Activated naive CD8-positive, alpha-beta T cell treated with anti-CD3 and anti-CD28 coated beads, Interleukin-2, amount 10 ng/mL, durations not matched to agents 7 days and 5 days (primary cell): ENCODE measurements at places on chromosomes 3 and 15. TPM values are rescaled to one million over a fixed set of nuclear protein-coding genes. Genes with fewer than 3 reads are reported as not detected.
A peak's percentile ranks its signal among the peaks of the same experiment; 100 is the strongest.

DNA sequence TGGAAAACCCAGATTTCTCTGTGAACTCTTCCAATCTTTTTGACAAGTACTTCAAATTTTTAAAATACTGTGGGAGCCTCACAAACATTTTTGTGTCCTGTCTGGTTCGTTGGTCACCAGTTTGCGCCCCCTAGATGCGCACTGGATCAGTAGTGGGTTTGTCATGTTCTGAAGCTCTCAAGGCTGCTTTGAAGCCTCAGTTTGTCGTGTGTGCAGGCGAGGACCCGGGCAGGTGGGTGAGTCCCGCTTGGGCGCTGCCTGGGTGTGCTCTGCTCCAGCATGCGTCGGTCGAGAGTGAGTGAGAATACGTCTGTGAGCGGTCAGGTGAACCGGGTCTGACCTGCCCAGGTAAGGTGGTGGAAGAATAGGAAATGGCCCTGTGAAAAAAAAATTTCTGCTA, 17.3 kb upstream of the AEN start:
- H3K27ac ChIP-seq = no peak overlapping the region
- H3K27me3 ChIP-seq = peaks cover 63% of the 10 kb centered on the region
- H3K36me3 ChIP-seq = no peaks in the 10 kb centered on the region

DNA sequence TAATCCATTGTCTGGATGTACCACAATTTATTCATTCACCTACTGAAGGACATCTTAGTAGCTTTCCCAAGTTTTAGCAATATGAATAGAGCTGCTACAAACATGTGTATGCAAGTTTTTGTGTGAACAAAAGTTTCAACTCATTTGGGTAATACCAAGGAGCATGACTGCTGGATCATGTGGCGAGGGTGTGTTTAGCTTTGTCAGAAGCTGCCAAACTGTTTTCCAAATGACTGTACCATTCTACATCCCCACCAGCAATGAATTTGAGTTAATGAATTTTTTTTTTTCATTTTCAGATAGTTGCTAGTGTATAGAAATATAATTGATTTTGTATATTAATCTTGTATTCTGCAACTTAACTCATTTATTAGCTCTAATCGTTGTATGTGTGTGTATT, 20.0 kb upstream of the ELP6 start:
- peaks cover 1% of the 10 kb centered on the region for H3K4me1 ChIP-seq
- H3K36me3 ChIP-seq = no peaks in the 10 kb centered on the region
- no peak overlapping the region for H3K27ac ChIP-seq

GRCh38 chr3:191166368-191166767, 32.7 kb upstream of the OSTN start:
- DNase-seq = no peak
- no peaks in the 10 kb centered on the region for H3K36me3 ChIP-seq
- H3K27ac ChIP-seq = no peak overlapping the region

GRCh38 chr15:42608752-42609488, 33.5 kb downstream of the STARD9 start:
- no peaks in the 10 kb centered on the region for H3K27me3 ChIP-seq
- peaks cover 43% of the 10 kb centered on the region for H3K4me1 ChIP-seq
- H3K27ac ChIP-seq = peak overlapping the region; percentile 85
- peaks cover 4% of the 10 kb centered on the region for H3K36me3 ChIP-seq

DNA sequence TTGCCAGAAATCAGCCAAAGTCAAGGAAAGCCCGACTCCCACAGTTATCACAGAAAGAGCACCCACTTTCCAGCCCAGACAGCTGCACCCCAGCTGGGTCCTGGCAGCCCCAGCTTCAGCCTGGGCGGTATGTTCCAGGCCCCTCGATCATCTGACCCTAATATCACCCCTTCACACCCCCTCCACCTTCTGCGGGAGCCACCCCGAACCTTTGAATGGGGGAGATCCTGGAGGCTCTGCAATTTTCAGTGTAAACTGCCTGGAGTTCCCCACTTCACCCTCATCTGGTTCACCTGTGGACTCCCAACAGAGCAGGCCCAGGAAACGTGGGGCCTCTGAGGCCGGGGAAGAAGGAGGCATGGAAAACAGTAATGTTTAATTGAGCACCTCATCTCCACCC, 5.9 kb downstream of the PRSS50 start:
- H3K27me3 ChIP-seq = peaks cover 5% of the 10 kb centered on the region
- H3K4me3 ChIP-seq = no peak overlapping the region
- H3K4me1 ChIP-seq = no peaks in the 10 kb centered on the region
- DNase-seq = no peak
- no peaks in the 10 kb centered on the region for H3K36me3 ChIP-seq
- no peak overlapping the region for H3K27ac ChIP-seq

DNA sequence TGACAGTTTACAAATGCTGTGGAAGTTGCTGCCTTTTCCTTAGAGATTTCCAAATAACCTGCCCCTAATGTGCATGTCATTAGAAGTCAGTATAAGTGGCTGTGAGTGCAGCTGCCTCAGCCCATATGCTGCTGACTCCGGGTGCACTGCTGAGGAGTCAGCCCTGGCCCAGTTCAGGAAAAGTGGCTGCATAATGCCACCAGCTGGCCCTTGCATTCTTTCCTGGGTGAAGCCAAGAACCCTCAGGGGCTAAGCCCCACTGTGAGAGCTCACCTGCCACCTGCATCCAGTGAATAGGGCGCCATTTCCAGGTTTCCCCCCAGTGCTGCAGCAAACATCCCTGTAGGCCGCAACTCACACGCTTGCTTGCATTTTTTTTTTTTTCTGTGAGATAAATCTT, 139.9 kb downstream of the TJP1 start:
- H3K4me1 ChIP-seq = no peaks in the 10 kb centered on the region
- no peak for DNase-seq
- H3K27me3 ChIP-seq = peaks cover 1% of the 10 kb centered on the region
- H3K4me3 ChIP-seq = no peak overlapping the region
- no peaks in the 10 kb centered on the region for H3K36me3 ChIP-seq

DNA sequence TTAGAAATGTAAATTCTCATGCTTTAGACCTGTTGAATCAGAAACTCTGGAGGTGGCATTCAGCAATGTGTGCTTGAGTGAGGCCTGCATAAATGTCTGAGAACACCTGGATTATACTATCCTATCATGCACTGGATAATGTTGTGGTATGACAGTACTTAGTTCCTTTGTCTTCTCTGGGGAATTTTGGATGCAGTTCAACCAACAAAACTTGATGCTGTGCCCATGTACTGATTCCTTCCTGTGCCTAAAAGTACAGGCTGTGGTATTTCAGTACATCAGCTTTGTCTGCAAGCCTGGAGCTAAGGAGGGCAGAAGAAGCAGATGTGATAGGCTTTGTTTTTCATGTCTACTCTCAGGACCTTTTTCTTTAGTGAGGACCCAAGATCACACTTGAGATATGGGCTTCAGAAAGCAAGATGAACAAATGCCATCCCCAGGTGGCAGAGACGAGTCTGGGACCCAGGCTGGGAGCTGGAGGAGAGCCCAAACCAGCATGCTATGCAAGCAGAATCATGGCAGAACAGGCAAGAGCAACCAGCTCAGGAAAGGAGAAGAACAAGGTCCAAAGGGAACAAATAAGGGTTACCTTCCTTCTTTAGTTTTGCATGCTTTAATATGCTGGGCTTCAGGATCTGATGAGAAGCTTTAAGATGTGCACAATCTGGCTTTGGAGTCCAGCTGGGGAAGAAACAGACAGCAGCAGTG, 124.7 kb downstream of the MYRIP start:
- peaks cover 3% of the 10 kb centered on the region for H3K27me3 ChIP-seq
- H3K36me3 ChIP-seq = no peaks in the 10 kb centered on the region
- no peak overlapping the region for H3K27ac ChIP-seq
- DNase-seq = no peak

DNA sequence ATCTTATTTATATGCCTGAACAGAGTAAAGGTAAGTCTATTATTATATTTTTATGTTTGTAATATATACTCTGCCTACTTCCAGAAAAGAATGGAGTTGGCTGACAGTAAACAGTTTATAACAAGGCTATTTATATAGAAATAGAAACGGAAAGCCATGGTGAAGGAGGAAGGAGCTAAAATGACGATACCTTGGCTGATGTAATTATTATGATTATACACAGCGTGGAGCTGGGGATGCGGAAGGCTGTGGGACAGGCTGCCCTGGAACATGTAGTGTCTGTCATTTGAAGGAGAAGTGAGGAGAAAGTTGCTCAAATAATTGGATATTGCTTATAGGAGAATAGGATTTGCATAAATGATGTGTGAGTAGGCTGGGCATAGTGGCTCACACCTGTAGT, 37.8 kb downstream of the CEMIP start:
- H3K27me3 ChIP-seq = peaks cover 10% of the 10 kb centered on the region
- H3K27ac ChIP-seq = no peak overlapping the region
- no peak overlapping the region for H3K4me3 ChIP-seq
- H3K36me3 ChIP-seq = no peaks in the 10 kb centered on the region
- no peak for DNase-seq

DNA sequence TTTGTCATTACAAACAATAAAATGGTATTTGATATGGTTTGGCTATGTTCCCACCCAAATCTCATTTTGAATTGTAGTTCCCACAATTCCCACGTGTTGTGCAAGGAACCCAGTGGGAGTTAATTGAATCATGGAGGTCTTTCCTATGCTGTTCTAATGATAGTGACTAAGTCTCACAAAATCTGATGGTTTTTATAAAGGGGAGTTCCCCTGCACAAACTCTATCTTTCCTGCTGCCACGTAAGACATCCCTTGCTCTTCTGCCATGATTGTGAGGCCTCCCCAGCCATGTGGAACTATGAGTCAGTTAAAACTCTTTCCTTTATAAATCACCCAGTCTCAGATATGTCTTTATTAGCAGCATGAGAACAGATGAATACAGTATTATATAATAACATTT, 15.4 kb upstream of the AADAC start:
- DNase-seq = no peak
- no peak overlapping the region for H3K4me3 ChIP-seq
- no peak overlapping the region for H3K27ac ChIP-seq
- H3K36me3 ChIP-seq = no peaks in the 10 kb centered on the region
- H3K27me3 ChIP-seq = peaks cover 5% of the 10 kb centered on the region

- peaks cover 7% of the 10 kb centered on the region for H3K36me3 ChIP-seq
- H3K4me3 ChIP-seq = peak overlapping the region; percentile 72
- no peaks in the 10 kb centered on the region for H3K27me3 ChIP-seq
- peak overlapping the region; percentile 88 for H3K27ac ChIP-seq
- no peak for DNase-seq
These were observed 34.1 kb downstream of the ZNF710 start for GRCh38 chr15:90035095-90035839.

DNA sequence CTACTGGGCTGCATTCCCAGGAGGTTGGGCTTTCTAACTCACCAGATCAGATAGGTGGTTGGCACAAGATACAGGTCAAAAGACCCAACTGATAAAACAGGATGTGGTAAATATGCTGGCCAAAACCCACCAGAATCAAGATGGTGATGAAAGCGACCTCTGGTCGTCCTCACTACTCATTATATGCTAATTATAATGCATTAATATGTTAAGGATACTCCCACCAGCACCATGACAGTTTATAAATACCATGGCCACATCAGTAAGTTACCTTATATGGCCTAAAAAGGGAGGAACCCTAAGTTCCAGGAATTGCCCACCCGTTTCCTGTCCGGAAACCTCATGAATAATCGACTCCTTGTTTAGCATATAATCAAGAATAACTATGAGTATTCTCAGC, 31.6 kb downstream of the CFAP44 start:
- H3K36me3 ChIP-seq = peaks cover 30% of the 10 kb centered on the region
- DNase-seq = no peak
- H3K4me3 ChIP-seq = no peak overlapping the region
- H3K27ac ChIP-seq = no peak overlapping the region
- no peaks in the 10 kb centered on the region for H3K27me3 ChIP-seq
- H3K4me1 ChIP-seq = peaks cover 5% of the 10 kb centered on the region

GRCh38 chr3:8872261-8872660, 91.0 kb downstream of the RAD18 start:
- no peak overlapping the region for H3K4me3 ChIP-seq
- no peak for DNase-seq
- H3K4me1 ChIP-seq = no peaks in the 10 kb centered on the region

GRCh38 chr15:67092752-67093503, 27.5 kb downstream of the SMAD3 start:
- no peak overlapping the region for H3K4me3 ChIP-seq
- no peak for DNase-seq
- H3K27me3 ChIP-seq = peaks cover 4% of the 10 kb centered on the region
- peaks cover 73% of the 10 kb centered on the region for H3K4me1 ChIP-seq
- H3K36me3 ChIP-seq = peaks cover 27% of the 10 kb centered on the region
- peak overlapping the region; percentile 60 for H3K27ac ChIP-seq

LRRIQ4 gene
- 0.22 TPM for total RNA-seq

SERPINI2 gene
- not detected for total RNA-seq

MCCC1 gene
- total RNA-seq = 38.0 TPM

RETNLB gene
- not detected for total RNA-seq

PLSCR2 gene
- not detected for total RNA-seq

DYNC1LI1 gene
- 29.5 TPM for total RNA-seq

CCDC39 gene
- total RNA-seq = not detected
